ENCODE measurements at places on chromosomes 2 and 18.

DNA sequence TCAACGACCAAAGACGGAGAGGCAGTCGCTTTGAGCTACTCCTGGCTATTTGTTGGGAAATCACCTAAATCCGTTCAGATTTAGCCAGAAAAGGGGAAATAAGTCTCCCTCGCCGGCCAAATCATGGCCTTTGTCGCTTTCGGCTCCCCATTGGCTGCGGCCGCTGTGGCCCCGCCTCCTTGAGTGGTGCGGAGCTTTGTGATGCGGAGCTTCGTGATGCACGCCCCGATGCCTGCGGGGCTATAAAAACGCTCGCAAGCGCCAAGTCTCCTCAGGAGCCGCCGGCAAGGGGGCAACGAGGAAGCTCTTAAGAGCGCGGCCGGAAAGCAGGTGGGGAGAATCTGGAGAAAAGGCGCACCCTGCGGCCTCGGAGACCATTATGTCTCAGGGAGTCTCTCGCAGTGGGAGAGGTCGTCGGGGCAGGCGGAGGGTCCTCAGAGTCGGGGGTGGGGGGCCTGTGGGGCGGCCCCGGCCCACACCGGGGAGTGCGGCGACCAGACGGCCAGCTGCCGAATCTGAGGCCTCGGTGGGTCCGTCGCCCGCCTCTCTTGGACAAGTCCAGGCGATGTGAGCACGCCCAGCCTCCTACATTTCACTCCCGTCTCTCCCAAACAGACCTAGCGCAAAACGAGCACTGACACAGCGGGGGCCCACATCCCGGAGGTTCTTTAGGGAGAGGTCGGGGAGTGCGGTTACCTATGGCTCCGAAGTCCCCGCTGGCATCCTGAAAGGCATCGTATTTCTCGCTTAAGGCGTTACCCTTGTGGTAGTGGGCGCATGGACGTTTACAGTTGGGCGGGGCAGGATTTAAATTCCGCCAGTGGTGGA is at the start of gene CABYR:
TSS of gene CABYR (plus strand) at position 274 of the 828 bp plus-strand sequence. CDS start 4,053 bp downstream, outside the sequence.
- no peak for DNase-seq

DNA sequence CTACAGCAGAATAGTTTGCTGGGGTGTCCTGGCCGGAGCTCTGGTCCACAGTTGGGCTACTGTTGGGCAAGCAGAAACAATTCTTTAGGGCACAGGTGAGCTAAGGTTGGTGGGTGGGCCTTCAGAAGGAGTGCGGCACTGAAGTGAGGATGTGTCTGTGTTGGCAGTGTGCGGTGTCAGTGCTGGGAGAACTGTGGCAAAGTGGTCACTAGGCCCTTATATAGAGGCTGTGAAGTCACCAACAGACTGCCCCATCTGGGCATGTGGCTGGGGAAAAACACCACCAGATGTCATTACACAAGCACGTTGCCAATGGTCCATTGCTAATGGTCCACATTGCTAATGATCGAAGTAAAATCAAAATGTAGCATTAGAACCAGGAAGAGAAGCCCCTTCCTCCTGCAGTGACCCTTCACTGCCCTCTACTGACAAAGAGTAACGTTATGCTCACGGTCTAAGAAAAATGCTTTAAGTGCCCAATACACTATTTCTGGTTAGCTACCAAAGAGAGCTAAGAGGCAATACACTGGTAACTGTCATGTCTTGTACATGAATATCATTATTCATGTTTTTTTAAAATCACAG is 21.3 kb downstream of the SCN1A start:
- no peak for DNase-seq

DNA sequence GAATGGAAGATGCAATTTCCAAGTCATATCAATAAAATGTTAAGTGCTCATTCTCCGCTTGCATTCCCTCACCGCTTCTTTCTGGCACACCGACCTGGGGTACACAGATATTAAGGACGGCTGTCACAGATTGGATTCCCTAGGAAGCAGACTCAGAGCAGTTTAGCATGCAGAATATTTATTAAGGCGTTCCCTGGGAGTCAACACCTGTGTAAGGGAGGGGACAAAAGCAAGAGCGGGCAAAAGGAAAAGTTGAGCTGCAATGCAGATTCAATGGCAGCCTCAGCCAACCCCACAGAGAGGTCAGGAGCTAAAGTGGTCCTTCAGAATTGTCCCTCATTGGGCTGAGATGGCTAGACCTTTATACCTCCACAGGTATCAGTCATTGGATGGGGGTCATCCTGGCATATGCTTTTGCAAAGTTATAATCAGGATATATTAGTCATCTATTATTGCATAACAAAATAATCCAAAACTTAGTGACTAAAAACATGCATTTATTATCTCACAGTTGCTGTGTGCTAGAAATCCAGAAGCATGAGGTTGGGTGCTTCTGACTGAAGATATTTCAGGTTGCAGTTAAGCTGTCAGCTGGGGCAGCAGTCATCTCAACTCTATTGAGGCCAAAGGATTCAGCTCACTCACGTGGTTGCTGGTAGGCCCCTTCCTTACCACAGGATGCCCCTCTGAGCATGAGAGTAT is 27.0 kb upstream of the INO80D start:
- DNase-seq = no peak

- no peak for DNase-seq
Observed at GRCh38 chr2:125424266-125424785, 1231.6 kb upstream of the GYPC start.

DNA sequence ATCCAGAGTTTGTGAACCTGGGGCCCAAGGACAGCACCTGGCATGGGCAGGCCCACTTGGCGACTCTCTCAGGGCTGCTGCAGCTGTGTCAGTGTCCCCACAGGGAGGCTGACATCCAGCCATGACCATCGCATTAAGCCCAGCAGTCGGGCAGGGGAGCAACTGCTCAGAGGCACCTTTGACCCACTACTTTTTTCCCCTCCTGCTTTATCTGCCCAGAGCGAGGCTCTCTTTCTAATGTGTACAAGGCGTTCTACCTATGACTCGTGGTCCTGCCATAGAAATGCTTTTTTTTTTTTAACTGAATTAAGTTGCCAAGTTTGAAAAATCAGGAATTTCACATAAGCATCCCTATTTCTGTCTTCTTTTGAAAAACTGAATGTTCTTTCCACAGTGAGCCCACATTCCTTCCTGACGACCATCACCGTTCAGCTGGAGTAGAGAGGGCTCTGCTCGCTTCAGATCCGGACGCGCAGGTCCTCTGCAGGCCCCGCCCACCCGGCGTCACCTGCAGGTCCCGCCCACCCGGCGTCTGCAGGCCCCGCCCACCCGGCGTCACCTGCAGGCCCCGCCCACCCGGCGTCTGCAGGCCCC is 403 bp upstream of the CLUL1 start:
- DNase-seq = no peak

DNA sequence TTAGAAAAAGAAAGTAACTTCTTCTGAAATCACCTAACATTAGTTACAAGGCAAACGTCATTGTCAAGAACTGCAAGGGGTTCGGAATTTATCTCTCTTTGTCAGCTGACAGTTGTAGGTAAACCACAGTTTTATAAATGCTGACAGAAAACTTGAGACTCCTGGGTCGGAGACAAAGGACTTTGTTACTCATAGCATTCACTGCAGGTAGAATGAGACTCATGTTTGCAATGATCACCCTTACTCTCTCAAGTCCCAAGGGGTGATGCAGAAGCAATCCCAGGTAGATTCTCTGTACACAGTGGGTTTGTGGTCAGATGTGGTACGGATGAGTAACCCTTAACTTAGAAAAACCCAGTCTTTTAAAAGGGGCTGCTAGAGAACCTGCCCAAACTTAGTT is 757.8 kb downstream of the TRIB2 start:
- no peak for DNase-seq
